ENCODE measurements at places on chromosomes 2 and 18.

- DNase-seq: no peak
Measured at GRCh38 chr2:121994238-121995206, 239.1 kb downstream of the TSN start.

- no peak for DNase-seq
Measured at GRCh38 chr2:66515743-66516142, 80.8 kb downstream of the MEIS1 start.

GRCh38 chr2:73931531-73932500 lies 5.1 kb downstream of the DGUOK start:
- no peak for DNase-seq

DNA sequence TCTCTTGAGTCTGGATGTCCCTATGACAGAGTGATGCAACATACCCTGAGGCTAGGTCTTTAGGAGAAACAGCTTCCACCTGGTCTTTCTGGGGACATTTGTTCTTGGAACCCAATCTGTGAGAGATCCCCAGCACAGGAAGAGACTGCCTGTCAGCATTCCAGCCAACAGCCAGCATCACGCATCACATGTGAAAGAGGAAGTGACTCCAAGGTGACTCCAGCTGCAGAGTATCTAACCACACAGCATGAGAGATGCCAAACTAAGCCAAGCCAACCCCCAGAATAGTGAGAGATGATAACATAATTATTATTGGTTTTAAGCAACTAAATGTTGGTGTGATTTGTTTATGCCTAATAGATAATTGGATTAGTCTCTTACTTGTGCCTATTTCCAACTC lies 35.7 kb downstream of the C18orf63 start:
- no peak for DNase-seq

GRCh38 chr2:196066291-196067087 lies 2.1 kb downstream of the DNAH7 start:
- DNase-seq: peak; percentile 42

DNA sequence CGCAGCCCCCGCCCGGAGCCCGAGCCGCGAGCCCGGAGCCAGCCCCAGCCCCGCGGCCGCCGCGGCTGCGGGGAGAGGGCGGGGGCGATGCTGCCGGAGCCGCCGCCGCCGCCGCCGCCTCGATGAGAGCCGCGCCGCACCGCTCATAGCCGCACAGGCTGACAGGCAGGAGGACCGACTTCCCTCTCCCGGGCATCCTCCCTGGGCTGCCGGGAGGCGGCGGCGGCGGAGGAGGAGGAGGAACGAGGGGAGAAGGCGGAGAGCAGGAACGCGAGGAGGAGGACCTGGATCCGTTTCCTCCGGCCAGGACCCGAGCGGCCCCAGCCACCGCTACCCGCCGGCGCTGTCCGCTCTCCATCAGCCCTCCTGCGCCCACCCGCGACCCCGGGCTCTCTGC lies 370 bp downstream of the KLHL29 start:
- DNase-seq: peak; percentile 74

- DNase-seq: no peak
Measured at GRCh38 chr2:220335591-220335915, 708.1 kb downstream of the SLC4A3 start.

DNA sequence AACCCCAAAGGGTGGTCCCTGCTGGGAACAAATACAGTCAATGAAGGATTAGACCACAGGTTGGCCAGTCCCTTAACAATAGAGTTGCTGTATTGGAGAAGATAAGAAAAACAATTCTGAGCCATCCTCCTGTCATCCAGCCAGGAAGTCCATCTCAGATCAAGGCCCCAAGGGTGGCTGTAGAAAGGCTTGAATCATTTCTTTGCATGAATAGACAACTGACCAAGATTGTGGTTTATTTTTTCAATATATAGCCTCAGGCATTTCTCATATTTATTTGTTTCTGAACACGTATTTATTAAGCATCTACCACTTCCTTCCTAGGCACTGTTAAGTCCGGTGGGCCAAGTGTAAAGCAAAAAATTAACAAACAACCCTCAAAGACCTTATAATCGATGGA lies 274.4 kb upstream of the SLC14A2 start:
- DNase-seq: no peak

- no peak for DNase-seq
Measured at GRCh38 chr18:75644871-75645270, 217.4 kb upstream of the SMIM21 start.

DNA sequence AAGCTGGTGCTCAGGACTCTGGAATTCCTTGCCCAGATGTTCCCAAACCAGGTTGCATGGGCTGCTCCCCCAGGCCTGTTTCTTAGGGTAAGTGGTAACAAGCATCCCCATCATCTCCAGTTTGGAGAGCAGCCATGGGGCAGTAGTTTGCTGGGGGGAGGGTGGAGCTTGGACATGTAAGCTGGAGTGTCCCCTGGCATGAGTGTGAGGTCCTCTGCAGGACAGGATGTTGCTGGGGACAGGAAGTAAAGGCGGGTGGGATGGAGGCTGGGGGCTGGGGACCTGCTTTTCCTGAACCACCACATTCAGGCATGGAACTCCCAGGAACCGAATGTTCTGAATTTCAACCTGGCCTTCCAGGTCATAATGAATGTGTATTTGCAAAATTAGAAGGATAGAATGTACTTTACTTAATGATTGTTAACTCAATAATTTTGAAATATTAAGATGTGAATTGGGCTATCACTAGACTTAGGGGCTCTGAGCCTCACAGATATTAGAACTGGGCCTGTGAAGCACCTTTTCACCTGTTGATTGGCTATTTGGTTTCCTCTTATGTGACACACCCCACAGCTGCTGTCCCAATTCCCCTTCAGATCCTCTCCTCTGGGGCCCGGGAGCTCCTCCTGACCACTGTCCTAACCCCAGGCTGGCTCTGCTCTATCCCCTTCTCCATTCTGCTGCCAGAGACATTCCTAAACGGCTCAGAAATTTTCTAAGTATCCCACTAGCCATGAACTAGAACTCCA lies 66.4 kb upstream of the EPAS1 start:
- DNase-seq: no peak

- no peak for DNase-seq
Measured at GRCh38 chr2:18753722-18754121, 164.4 kb upstream of the NT5C1B start.

GRCh38 chr2:170823898-170824215 lies 7.2 kb downstream of the GAD1 start:
- no peak for DNase-seq

All from iPS-NIHi11 (cell line).